ENCODE measurements at places on chromosomes 13 and 19.

- DNase-seq = no peak
Observed at GRCh38 chr13:105936816-105937215, 598.6 kb downstream of the EFNB2 start.

GRCh38 chr19:29577649-29577963 lies 28.5 kb upstream of the POP4 start:
- DNase-seq = no peak

GRCh38 chr19:12783849-12784393 lies 7.4 kb upstream of the JUNB start:
- DNase-seq = no peak

DNA sequence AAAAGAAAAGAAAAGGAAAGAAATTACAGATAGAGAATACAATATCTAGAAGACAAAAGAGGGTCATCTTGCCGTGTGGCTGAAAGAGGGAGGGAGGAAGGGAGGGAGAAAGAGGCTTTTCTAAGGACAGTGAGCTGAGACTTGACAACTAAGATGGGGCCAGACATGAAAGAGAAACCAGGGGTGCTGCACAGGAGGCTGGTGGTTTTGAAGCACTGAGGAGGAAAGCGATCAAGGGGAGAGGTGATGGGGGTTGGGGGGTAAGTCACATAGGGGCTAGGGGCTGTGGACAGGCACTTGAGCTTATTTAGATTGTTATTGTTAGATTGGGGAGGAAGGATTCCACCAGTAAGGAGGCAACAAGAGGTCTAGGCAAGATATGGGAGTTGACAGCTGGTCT lies 17.3 kb downstream of the PNPLA6 start:
- DNase-seq = peak; percentile 41

DNA sequence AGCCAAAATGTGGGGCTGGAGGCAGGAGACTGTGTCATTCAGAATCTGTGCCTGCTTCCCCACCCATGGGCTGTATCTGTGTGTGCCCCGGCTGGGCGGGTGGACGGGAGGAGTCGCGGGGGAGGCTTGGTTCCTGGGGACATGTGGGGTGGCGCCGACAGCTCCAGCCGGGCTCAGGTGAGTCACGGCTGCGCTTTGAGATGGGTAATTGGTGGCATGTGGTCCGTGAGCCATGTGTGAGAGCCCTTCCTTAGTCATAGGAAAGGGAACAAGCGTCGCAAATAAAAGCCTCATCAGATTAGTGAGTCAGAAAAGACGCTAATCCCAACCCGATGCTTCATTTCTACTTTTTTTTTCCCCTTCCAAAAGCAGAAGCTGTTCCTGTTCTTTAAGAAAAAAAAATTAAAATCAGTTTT lies 118.6 kb upstream of the ZNF536 start:
- no peak for DNase-seq

DNA sequence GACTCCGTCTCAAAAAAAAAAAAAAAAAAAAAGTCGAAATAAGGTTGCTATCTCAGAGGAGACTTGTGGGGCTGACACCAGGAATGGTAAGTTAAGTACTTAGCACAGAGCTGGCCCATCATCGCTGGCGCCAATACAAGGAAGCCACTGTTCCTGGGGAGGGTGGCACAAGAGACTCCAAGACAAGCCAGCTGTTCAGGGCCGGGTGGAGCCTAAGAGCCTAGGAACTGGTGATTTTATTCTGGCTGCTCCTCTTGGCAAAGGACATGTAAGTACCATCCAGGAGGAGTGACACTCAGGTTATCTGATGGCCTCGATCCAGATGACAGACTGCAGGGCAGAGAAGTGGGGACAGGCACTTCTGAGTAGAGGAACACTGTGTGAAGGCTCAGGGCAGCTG lies 3.8 kb downstream of the ELOF1 start:
- DNase-seq = no peak

- DNase-seq = no peak
Observed at GRCh38 chr13:98987275-98987674, 9.4 kb upstream of the DOCK9 start.

- no peak for DNase-seq
Observed at GRCh38 chr13:75724752-75725517, 88.8 kb downstream of the LMO7 start.

- no peak for DNase-seq
Observed at GRCh38 chr13:103799028-103799427, 732.8 kb upstream of the SLC10A2 start.

DNA sequence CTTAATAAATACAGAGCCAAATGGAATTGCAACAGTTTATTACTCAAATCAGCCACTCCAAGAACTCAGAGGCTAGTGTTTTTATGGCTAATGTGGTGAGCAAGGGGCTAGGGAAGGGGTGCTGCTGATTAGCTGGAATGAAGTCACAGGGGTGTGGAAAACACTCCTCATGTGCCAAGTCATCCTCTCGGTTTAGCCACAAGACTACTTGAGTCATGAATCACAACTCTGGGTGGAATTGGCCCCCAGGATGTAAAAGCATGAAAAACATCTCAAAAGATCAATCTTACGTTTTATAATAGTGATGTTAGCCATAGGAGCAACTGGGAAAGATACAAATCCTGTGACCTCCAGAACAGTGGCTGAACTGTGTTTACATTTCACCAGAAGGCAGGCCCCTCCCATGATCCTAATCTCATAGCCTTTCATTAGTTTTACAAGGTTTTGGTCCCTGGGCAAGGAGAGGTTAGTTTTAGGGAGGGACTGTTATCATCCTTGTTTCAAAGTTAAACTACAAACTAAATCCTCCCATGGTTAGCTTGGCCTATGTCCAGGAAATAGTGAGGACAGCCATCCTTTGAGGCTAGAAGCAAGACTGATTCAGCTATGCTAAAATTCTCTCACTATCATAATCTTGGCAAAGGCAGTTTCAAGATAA lies 2020.1 kb upstream of the PCDH20 start:
- no peak for DNase-seq

DNA sequence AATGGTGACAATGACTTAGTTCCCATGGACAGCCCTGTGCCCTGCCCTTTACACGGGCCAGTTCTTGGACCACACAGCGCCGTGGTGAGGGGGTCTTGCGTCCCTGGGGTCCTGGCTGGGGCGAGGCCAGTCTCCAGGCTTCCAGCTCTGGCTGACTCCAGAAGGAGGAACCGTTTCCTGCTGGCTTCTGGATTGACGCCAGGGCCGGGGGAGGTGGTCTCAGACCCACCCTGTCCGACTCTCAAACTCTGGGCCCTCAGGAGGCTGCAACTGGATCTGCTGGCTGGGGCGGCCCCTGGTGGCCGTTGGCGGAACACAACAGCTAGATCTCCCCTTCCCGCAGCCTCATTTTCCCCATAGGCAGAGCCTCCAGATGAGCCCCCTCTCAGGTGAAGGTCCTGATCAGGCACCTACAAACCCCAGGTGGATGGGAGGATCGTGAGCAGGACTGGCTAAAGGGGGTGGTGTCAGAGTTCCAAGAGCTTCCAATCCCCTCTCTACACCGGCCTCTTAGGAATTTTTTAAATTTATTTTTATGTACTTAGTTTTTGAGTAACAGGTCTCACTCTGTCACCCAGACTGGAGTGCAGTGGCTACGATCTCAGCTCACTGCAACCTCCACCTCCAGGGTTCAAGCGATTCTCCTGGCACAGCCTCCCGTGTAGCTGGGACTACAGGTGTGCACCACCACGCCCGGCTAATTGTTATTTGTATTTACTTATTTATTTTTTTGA lies 8.0 kb downstream of the CCDC194 start:
- peak; percentile 57 for DNase-seq

- no peak for DNase-seq
Observed at GRCh38 chr19:32380269-32380668, 25.3 kb upstream of the DPY19L3 start.

DNA sequence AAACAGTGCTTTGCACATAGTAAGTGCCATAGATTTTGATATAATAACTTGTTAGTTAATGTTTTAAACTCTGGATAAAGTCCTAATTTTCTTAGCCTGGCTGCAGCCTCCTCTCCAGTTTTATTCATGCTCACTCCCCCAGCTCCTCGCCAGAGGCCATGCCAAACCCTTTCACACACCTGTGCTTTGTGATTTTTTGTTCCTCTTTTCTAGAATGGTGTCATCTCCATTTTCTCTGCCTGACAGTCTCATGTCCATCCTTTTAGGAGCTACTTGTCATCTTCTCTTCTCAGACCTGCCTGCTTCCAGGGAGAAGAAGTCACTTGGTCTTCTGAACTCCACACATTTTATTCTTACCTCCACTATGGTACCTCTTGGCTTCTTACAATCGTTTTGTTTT lies 55.8 kb upstream of the SPATA13 start:
- no peak for DNase-seq

- DNase-seq = no peak
Observed at GRCh38 chr19:32287086-32287485, 58.3 kb upstream of the ZNF507 start.

- DNase-seq = no peak
Observed at GRCh38 chr13:97881556-97881955, 71.9 kb upstream of the IPO5 start.

DNA sequence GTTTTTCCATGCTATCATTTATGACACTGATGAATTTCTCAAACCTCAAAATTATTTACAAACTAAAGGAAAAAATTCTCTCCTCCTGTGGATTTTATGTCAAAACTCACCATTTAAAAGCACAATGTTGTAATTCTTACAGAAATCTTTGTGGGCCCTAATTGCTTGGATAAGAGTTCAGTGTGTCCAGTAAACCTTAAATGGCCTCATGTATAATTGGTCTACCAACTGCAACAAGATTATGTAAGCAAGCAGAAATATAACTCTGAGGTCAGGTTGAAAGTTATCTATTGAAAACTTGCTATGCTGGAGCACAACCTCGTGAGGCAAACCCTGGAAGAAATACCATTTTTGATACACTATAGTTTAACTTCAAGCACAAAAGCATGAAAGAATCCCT lies 22.0 kb downstream of the VWA8 start:
- DNase-seq = no peak

- no peak for DNase-seq
Observed at GRCh38 chr13:36377826-36378468, 31.8 kb upstream of the SPART start.

- no peak for DNase-seq
Observed at GRCh38 chr13:100443278-100443997, 145.2 kb downstream of the GGACT start.

DNA sequence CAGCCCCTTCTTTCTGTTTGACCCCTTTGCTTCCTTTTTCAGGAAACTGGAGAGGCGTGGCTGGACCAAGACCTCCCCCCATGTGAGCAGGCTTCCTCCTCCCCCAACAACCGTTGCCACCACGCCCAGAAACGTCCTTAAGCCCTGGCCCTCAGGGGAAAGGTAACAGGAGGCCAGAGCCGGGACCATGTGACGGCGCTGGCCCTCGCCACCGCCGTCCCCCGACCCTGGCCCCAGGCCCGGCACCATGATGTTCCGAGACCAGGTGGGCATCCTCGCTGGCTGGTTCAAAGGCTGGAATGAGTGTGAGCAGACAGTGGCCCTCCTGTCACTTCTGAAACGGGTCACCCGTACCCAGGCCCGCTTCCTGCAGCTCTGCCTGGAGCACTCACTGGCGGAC lies 14.4 kb downstream of the SAMD4B start:
- no peak for DNase-seq

DNA sequence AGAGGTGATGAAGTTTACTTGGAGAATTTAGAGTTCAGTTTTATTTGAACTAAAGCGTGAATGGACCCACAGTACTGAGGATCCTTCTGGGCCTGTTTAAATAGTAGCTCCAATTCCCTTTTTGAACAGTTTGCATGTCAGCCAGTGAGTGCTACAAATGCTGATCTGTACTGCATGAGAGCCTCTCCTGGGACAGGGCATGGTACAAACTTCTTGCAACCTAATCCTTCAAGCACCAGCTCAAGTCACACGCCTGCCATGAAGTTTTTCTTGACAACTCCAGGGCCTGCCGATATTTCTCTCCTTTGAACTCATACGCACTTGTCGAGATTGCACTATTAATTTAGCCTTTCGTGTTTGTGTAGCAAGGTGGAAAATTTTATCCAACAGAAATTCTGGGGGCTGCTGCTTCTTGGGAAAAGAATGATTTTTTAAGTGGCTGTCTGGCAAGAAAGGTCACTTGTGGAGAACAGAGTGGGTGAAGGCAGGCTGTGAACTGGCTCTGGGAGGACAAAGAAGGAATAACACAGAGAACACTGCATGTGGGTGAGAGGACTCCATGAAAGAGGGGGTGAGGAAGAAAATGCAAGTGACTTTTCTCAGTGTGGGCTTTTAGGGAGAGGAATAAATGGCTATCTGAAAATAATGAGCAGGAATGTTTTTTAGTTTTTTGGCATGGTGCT lies 192.5 kb downstream of the NDFIP2 start:
- no peak for DNase-seq

GRCh38 chr19:49666120-49666444 lies 349 bp downstream of the BCL2L12 start:
- no peak for DNase-seq

DNA sequence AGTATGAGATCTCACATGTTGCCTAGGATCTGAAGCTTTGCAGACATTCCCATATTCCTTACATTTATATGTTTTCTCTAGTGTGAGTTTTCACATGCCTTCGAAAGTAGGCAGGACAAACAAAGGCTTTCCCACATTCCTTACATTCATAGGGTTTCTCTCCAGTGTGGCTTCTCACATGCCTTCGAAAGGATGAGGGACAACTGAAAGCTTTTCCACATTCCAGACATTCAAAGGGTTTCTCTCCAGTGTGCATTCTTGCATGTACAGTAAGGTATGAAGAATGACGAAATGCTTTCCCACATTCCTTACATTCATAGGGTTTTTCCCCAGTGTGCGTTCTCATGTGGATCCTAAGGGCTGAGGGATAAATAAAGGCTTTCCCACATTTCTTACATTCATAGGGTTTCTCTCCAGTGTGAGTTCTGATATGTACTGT lies 14.2 kb downstream of the ZNF699 start:
- no peak for DNase-seq

- no peak for DNase-seq
Observed at GRCh38 chr13:93982179-93982918, 497.1 kb downstream of the DCT start.

- peak; percentile 20 for DNase-seq
Observed at GRCh38 chr19:21463449-21464105, 41.8 kb upstream of the ZNF429 start.

- no peak for DNase-seq
Observed at GRCh38 chr19:49347191-49347590, 12.0 kb downstream of the CD37 start.

GRCh38 chr19:45403781-45404556 lies 900 bp downstream of the PPP1R13L start:
- DNase-seq = no peak

GRCh38 chr13:38372820-38373383 lies 23.3 kb downstream of the UFM1 start:
- DNase-seq = no peak

DNA sequence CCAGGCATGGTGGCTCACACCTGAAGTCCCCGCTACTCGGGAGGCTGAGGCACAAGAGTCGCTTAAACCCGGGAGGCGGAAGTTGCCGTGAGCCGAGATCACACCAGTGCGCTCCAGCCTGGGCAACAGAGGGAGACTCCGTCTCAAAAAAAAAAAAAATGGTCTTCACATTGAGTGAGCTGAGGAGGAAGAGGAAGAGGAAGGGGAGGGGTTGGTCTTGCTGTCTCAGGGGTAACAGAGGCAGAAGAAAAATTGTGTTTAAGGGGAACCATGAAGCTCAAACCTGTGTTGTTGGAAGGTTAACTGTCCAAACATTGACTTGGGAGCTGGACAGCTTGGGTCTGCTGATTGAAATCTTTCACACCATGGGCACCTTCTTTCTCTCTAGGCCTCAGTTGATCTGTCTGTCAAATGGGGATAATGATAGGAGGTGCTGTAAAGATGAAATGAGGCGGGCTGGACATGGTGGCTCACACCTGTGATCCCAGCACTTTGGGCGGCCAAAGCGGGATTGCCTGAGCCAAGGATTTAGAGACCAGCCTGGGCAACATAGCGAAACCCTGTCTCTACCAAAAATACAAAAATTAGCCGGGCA lies 9.8 kb upstream of the SLC44A2 start:
- no peak for DNase-seq

GRCh38 chr13:106804991-106805390 lies 237.1 kb upstream of the ARGLU1 start:
- DNase-seq = no peak
